ENCODE measurements at places on chromosomes 16 and 17. TPM values are rescaled to one million over a fixed set of nuclear protein-coding genes. Genes with fewer than 3 reads are reported as not detected.

SMTNL2 gene
- not detected for total RNA-seq

FTO gene
- total RNA-seq = 61.5 TPM

DNA sequence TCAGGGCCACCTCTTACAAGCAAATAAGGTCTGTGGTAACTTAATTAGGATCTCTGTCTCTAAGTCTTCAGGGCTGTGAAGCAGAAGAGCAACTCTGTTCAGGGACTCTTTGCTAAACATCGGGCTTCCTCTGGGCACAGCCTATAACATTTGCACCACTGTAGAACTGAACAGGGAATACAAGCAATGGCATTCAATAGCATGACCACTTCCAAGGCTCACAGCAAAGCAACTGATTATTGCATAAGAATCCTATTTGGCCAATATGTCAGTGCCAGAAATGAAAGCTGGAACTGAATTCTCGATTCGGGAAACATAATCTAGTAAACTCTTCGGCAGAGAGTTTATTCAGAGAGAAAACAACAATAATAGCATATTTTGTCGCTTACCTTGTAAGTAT, 92.2 kb upstream of the AMZ2 start:
- DNase-seq = no peak

DNA sequence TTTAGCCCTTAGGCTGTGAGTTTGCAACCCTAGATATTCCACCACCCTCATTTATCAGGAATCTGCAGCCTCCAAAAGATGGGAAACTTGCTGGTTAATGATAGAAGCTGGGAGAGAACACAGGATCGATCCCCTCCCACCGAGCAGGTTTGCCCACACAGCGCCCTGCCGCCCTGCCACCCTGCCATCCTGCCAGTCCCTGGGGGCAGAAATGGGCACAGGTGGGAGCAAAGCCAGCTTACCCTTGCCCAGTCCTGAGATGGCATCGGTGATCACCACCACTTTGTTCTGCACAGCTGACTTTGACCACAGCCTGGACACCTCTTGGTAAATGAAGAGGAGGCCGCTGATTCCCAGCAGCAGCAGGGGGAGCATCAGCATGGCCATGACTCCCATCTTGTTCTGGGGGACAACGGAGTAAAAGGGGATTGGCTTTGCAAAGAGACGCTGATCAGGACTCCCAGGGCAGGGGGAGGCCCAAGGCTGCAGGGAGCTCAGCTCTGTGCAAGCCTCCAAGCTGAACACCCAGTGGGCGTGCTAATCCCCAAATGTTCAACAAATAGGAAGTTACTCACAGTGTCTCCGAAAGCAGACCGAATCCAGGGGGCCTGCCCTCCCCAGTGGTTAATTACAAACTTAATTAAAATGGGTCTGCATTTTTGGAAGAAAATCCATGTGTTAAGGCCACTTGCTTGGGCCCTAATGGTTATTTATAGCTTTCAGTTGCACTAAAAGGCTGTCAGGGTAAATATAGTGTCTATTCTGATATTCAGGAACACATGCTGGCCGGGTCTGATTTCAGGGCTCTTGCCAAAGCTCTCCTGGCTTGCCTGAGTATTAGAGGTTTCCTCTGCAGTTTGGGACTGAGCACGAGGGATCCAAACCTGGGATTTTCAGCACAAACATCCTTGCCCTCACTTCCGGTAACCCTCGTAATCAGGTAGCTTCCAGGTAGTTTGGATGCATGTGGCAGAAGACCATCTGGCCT, at the start of gene DHRS7C:
Gene DHRS7C (minus strand): TSS at position 704 of the 988 bp plus-strand sequence. CDS start 308 bp downstream, at position 396.
- DNase-seq = no peak

GRCh38 chr16:80619824-80620223, 79.0 kb downstream of the DYNLRB2 start:
- no peak for DNase-seq

GRCh38 chr17:5798094-5798493, 213.8 kb upstream of the NLRP1 start:
- DNase-seq = no peak

- DNase-seq = no peak
Observed at GRCh38 chr16:871562-872345, 71.2 kb upstream of the GNG13 start.

CCL8 gene
- not detected for total RNA-seq

DNA sequence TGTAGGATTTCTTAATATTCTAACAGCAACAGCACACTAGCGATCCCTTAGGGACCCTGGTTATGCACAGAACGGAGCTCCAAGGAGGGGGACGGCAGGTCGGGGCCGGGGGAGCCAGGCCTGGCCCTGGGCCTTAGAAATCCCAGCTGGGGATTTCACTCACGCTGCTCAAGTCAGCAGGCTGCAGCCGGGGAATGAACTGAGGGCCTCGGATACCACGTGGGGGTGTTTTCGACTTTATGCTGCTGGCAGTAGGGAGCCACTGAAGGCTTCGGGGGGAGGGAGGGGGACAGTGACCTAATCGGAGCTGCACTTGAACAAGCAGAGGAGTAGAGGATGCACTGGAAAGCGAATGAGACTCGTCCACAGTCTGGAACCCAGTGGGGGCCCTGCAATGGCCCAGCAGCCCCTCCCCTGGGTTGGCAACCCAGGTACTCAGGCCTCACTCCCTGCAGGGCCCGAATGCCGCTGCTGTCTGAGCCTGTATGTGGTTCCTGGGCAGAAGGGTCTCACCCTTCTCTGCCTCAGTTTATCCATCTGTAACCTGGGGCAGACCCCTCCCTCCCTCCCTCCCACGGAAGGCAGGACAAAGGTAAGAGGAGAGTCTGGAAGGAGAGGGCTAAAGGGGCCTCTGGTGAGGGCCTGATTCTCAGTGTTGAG, 53.7 kb downstream of the RPH3AL start:
- DNase-seq = no peak
